ENCODE measurements at places on chromosomes 12 and 14.

DNA sequence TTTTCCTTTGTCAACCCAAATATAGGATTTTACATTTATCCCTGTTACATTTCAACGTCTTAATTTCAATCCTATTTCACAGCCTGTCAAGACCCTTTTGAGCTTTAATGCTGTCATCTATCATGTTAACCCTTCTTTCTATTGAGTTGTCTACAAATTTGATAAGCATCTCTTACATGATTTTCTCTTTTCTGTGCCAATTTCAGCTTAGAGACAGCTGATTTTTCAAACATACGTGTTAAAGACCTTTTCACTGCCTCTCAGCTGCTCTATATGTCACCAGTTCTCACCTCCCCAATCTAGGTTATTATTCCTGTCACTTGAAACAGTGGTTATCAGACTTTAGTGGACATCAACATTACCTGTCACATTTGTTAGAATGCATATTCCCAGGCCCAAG, 181.3 kb downstream of the GXYLT1 start:
- DNase-seq = no peak

GRCh38 chr12:110992909-110993308, 72.5 kb upstream of the MYL2 start:
- no peak for DNase-seq

DNA sequence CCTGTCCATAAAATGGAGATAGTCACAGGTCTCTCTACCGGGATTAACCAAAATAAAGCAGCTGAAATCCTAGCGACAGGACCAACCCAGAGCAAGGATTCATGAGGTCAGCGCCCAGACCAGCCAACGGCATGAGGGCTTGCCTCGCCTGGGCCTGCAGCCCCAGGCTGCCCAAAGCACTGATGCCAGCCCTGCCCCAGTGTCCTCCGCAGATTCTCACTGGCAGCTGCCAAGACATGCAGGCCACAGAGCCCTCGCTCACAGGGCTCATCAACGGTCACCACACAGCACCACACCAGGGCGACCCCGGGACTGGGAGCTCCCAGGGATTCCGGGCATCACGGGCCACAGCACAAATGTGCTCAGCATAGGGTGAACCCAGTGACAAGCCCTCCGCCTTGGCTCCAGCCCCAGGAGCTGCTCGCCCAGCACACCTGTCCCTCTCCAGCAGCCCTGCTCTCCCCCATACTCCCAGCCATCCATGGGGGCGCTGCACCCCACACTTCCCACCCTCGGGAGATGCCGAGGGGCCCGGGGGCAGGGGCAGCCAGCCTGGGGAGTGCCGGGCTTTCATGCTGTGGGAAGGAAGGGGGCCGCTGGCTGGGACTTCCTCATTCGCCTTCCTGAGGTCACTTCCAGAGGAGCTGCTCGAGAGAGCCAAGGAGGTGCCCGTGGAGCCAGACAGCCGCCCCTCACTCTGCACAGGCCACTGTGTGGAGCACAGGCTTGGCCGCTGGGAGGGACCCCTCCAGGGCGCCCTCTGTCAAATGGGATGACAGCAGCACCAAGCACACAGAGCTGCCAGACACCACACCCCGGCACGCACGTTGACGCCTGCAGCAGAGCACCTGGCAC, 14.1 kb downstream of the RAB35 start:
- DNase-seq = no peak

- no peak for DNase-seq
These were observed 7.0 kb downstream of the DGKA start for GRCh38 chr12:55937981-55938380.

GRCh38 chr12:105245291-105245690, 9.3 kb upstream of the APPL2 start:
- no peak for DNase-seq

GRCh38 chr14:74377976-74378690, 29.9 kb downstream of the VRTN start:
- no peak for DNase-seq

DNA sequence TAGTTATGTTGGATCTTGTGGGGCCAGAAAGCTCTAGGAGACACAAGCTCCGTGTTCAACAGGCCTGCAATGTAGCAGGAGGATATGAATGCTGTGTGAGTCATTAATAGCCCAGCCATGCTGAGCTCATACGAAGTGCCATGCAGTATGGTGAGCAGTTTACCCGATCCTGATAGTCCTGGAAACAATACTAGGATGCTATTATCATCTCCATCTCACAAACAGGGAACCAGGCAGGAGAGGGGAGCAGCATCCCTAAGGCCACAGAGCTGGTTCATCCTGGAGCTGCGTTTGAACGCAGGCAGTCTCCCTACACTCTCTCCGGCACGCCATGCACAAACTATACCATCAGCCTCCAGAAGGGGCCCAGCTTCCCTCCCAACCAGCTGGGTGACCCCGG, 20.5 kb downstream of the TTC7B start:
- peak; percentile 33 for DNase-seq

DNA sequence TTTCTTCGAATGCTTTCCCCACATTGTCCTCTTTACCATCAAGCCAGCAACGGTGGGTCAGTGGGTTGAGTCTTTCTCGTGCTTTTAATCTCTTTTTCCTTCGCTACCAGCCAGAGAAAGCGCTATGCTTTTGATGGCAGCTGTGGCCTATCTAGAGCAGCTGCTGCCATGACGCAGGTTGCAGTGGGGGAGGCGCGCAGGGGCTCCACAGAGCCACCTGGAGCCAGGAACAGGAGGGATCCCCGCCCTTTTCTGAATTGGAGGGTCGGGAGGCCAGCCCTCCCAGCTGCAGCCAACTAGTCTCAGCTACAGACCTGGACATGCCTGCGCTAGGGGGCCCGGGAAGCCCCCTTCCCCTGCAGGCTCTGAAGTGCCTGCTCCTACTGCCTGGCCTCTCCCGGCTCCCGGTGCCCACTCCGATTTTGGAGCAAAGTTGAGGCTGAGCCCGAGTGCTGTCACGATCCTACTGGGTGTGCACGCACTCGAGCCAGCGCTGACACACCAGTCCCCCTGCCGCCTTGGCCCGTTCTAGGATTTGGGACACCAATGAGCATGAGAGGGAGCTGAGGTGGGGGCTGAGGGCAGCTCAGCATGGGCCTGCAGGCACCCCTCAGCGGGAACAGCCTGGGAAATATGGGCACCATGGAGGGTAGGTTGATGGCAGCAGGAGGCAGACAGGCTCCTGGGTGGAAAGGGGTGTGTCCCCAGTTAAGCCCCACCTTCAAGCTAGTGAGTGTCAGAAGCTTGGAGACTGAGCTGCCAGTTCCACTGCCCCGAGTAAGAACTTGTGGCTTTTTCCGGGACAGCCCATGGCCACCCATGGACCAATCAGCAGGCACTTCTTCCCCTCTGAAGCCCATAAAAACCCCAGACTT, 784.2 kb downstream of the SLC6A15 start:
- DNase-seq = no peak

DNA sequence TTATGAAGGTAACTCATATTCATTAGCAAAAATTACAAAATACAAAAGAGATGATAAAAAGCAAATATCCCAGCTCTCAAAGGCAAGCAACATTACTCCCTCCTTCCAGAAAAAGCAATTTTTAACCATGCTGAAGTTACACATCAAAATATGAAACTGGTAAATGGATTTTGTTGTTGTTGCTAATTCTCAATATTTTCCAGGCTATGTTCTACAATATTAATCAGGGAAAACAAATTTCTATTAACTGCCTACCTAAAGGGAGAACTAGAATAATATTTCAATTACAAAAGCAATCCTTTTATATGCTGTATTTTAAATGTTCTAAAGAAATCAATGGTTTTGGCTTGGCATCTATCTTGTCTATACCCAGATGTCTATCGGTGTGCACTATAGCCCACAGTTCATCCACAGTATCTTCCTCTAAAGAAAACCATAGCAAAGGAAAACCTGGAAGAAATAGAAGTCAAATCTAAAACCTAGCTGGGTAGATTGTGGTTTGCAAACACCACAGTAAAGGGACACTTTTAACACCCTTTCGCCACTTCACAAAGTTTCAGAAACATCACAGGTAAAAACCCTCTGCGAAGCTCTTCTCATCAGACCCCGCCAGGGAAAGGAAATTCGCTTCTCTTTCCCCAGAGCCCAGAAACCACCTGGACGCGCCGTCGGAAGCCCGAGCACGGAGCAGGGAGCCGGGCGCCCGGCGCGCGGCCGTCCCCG, 32.0 kb downstream of the TC2N start:
- no peak for DNase-seq

DNA sequence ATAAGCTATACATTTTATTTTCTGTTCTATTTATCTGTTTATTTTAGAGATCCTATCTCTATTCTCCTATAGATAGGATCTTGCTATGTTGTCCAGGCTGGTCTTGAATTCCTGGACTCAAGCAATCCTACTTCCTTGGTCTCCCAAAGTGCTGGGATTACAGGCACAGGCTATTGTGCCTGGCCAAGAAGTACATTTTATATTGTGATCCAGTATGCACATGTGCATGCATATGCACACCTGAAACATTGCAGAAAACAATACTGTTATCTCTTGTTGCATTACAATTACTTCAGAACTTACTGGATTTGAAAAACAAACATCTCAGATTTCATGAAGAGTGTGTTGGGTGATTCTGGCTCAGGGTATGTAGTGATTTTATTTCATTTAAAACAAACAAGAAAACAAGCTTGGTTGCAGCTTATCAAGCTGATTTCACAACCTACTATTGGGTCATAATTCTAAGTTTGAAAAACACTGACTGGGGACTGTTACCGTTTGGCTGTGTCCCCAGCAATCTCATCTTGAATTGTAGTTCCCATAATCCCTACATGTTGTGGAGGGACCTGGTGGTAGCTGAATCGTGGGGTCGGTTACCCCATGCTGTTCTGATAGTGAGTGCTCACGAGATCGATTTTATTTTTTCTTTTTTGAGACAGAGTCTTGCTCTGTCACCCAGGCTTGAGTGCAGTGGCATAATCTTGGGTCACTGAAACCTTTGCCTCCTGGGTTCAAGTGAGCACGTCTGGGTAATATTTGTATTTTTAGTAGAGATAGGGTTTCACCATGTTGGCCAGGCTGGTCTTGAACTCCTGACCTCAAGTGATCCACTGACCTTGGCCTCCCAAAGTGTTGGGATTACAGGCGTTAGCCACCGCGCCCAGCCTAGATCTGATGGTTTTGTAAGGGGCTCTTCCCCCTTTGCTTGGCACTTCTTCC, 31.3 kb downstream of the ERC1 start:
- no peak for DNase-seq

DNA sequence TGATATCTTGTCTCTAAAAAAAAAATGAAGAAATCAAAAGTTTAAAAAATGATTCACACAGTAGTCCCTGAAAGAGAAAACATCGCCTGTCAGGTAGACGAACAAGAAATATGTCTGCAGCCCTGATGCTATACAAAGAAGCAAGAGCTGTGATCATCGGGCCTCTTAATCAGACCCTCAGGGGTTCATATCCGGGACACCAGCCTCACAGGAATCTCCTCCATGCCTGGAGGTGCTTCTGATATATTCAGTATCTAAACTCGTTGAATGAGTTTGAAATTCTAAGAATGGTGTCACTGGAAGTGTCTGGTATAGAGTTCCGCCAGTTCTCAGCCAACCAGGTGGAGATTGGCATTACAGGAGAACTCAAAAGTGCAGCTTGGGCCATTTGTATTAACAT, 64.7 kb downstream of the KSR2 start:
- no peak for DNase-seq

- DNase-seq = no peak
These were observed 198.9 kb downstream of the ADGRD1 start for GRCh38 chr12:131152587-131152986.

DNA sequence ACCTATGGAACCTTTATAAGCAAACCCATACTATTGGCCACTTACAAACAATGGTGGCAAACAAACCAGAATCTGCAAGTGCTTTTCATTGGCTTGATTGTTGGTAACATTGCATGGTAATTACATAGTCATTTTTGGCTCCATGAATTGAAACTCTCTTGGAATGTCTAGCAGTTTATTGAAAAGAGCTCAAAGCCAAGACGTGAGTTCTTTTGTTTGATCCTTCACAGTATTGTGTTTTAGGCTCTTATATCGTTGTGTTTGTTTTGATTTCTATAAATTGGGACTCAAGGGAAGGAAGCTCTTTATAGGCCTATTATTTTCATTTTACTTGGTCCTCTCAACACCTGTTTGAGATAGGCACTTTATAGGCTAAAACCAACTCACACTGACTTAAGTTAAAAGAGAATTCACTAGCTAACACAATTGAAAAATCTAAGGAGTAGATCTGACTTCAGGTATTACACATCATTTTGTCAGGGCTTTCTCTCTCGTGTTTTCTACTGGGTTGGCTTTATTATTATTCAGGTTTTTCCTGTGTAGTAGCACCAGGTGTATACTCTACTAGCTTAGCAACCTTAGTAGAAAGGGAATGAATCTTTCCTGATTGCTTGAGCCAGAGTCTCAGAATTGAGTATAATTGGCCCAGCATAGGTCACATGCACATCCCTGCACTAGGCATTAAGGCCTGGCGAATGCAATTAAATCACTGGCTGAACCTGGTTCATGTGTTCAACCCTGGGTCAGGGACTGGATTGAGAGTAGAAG, 341.4 kb downstream of the RAD51B start:
- no peak for DNase-seq

GRCh38 chr12:74489543-74489942, 48.1 kb upstream of the ATXN7L3B start:
- no peak for DNase-seq

DNA sequence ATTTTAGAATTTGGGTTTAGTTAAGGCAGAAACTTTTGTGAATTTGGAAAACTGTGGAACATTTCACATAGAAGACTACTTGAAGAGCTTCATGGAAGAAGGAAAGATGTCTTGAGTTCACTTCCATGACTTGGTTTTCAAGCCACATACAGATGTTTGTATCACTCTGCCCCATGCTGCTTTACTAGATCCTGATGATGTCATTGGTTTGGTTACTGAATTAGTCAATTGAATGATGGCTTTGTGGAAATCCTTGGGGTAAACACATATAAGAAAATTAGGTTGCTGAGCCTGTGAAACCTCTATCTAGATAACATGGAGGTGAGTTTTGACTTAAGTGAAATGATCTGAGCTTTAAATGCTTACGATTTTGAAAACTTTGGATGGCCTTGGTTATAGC, 90.6 kb downstream of the LRRK2 start:
- no peak for DNase-seq

DNA sequence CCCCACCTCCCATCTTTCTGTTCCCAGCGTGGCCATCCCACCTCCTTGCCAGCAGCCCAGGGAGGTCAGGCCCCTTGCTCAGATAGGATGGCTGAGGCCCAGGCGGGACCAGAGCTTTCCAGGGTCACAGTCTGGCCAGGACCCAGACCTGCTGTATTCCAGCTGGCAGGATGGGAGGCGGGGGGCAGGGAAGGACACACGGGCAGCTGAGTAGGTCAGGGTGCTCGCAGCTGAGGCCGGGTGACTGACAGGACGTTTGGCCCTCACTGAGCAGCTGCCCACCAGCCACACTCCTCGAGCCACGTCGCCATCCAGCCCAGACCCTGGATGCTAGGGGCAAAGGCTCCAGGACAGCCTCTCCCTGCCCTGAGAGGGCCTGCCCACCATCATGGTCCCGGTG, 4.0 kb downstream of the NUDT14 start:
- DNase-seq = no peak

DNA sequence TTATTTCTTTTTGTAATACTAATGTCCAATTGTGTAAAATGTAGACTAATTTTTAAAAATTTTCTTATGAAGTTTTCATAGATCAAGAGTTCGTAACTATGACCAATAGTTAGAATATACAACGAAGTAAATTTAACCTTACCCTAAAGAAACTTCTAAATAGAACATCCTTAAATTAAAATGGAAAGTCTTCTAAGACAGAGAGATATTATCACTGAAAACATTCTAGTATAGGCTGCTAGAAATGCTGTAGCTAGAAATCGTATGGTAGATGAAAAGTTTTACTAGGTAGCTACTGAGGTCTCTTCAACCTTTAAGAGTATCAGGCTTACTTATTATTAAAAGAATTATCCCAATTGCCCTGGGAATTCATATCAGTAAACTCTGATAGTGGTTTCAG, 925 bp downstream of the CLEC2A start:
- DNase-seq = no peak

- no peak for DNase-seq
These were observed 122.7 kb upstream of the FAR2 start for GRCh38 chr12:29026419-29026818.

Data from amniotic stem cell (primary cell).